Activated T-cell treated with anti-CD3 and anti-CD28 coated beads for 24 hours (primary cell): ENCODE measurements at places on chromosomes 5 and 9.
A peak's percentile ranks its signal among the peaks of the same experiment; 100 is the strongest.

- no peak for DNase-seq
These were observed 68.6 kb upstream of the ACTBL2 start for GRCh38 chr5:57551251-57551650.

DNA sequence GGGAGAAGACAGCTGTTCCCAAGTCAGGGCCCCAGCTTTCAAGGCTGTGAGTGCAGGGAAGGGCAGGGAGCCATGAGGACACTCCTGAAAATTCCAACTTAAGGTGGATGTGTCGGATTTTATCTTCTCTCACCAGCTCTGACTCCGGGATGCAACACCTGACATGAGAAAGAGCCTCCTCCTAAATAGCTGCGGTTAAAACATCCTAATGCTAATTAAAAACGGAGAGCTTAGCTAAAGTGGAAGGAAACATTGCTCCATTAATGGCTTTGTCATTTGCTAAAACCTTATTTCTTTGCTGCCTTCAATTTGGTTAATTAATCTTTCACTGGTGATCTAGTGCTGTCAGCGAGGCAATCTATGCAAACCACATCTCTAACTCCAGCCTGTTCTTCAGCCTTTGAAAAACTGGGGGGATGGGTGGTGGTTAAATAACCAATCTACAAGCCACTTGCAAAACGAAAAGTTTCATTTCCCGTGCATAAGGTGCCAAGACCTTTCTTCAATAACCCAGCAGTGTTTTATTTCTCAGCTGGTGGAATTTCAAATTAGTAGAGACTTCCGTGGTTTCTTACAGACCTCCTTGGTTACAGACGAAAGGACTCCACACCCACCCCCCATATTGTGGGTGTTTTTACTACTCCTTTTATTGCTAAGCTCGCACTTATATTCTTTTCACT lies 379.6 kb downstream of the MLLT3 start:
- peak; percentile 31 for DNase-seq

DNA sequence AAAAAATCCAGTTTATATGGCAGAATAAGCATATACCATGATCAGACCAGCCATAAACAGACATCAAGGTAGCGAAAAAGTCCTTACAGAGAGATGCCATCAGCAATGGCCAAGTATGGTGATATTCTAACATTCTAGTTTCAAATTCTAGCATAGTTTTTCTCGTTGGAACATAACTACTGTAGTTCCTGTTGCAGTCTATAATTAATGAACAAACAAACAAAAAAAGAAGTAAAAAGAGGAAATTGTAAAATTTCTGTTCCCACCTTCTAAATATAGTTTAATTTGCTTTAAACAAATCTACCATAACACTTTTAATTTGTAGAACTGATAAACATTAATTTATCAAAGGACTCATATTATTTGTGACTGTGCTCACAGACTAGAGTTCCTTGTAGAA lies 9.9 kb upstream of the CD180 start:
- DNase-seq: no peak

- DNase-seq: no peak
These were observed 1414.9 kb upstream of the NUDT12 start for GRCh38 chr5:104977529-104977928.

DNA sequence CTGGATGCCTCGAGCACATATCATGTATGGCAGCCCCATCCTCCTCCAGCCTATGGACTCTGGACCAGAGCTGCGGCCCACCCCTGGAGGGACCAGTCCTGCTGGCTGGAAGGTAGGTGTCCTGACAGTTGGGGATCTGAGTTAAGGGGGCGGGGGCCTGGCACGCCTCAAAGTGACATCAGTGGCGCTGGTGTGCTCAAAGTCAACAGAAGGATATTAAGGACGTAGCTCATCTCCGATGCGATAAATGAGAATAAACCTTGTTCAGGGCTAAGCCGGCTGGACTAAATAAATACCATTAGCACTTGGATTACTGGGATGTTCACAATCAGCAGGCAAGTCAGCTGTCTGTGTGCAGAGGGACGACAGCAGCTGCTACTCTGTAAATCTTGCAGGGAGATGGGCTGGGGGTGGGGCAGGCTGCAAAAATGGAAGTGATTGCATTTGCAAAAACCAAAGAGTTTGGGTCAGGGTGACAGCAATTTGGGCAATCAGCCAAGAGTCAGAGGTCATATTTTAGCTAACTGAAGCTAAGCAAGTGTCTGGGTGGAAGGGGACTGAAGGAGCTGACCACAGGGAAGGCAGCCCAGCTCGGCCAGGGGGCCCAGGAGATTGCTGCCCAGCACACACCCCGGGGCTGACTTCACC lies 80.0 kb upstream of the LRRTM2 start:
- DNase-seq: no peak

DNA sequence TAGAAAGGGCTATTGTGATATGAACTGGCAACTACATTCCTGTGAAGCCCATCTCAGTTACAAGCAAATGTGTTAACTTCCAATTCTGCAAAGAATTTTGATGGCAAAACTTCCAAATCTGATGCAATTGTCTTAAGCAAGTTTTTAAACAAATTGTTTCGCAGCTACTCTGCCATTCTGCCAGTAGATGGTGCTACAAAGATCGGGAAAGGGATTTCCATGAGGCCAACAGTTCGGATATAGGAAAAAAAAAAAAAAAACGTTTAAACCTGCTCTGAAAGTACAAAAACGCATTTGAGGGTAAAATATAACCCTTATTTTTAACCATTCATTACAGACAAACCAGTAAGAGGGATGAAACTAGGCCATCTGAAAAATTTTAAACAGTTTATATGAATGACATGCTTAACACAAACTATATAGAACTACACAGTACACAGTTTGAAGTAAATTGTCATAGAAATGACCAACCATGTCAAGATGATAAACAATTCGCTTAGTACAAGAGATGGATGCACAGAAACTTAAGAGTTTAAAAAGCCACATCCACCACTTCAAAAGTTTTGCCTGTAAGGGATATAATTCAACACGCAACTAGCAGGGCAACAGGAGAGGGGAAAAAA lies 2.2 kb downstream of the HNRNPA0 start:
- no peak for DNase-seq
